Chondrocyte (in vitro differentiated cells): ENCODE measurements at places on chromosomes 12 and 14. TPM values are rescaled to one million over a fixed set of nuclear protein-coding genes. Genes with fewer than 3 reads are reported as not detected.

GRCh38 chr12:52977170-52977569, 28.3 kb downstream of the KRT18 start:
- DNase-seq, result no peak

GRCh38 chr14:104881369-104881979, 16.4 kb downstream of the CEP170B start:
- no peak for DNase-seq

DNA sequence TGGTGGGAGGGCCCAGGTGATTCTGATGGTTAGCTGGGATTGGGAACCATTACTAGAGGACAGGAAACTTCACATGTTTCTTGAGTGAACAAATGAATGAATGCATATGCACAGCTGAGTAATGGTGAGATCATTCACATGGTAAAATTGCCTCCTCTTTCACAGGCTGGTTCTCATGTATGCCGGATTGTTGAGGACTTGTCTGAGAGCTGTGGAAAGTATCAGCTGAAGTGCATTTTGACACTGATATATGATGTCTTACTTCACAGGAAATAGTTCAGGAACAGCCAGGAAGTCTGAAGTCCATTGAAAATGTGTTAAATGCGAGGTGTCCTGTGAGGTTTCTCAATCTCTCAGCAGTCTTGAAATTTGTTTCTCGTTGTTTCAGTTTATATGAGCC, 77.6 kb upstream of the DACT1 start:
- no peak for DNase-seq

DNA sequence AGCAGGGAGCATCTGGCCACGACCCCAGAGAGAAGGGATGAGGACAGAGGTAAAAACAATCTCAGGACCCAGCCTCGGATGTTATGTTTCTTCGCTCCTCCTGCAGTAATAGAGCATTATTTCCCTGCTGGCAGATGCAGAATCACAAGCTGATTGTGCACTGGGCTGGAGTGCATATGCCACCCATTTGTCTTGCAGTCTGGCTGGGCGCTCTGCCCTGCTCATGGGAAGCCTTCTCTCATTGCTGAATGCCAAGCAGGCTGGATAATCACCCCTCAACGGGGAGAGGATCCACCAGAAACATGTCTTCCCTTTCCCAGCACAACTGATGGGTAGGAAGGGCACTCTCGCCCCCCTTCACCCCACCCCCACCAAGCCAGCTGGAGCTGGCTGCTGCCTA, 8.5 kb upstream of the VASH1 start:
- no peak for DNase-seq

DNA sequence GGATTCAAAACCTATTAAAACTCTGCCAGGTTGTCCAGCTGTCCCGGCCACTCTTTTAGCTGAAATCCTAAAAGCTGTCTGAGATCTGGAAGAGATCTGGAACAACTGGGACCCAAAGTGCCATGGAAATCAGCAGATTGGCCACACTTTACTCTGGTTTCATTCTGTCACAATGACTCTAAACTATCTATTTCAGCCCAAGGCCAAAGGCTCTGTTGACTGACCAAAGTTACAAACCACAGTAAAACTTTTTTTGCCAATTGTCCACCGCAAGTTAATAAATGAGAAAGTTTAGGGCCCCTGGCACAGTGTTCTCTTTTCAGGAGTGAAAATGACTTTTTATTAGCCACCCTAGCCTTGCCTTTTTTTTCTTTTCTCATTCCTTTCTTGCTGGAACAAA, 113.4 kb upstream of the CPM start:
- DNase-seq, result no peak

GRCh38 chr14:58709949-58710348, 72.2 kb downstream of the DACT1 start:
- DNase-seq, result no peak

DNA sequence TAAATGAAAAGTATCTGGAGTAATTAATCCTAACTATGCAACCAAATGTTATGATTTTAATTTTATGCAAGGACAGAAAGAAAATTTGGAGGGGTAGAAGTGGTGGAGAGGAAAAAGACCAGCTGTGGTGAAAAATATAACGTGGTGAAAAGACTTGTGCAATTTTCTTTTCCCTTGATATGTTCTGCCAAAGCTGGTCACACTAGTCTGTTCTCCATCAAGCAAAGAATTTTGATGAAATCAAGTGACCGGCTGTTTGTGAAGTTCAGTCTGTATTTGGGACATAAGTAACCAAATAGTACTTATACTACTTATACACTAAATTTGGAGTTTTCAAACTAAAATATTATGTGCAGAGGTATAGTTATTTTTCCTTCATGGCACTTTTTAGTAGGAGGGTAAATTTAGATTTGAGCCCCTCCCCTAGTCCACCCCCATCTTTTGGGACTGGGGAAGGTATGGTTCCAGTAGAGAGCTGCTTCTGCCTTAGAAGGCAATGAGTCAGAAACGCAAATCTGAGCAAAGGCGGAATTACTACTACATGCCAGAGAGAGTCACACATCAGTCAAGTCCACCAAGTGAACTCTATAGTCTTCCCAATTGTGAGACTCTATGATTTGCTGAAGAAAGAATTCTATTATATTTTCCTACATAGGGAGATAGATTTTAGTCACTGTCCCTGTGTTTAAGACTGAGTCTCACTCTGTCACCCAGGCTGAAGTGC, 229.7 kb downstream of the SLC25A21 start:
- DNase-seq, result no peak

Gene POMT2
- total RNA-seq, result 30.1 to 45.1 TPM (median 34.7 TPM) in 3 replicates

Gene LRFN5
- total RNA-seq, result 0.10 TPM in 1 of 3 replicates, not detected in the others

Gene G2E3
- total RNA-seq, result 14.7 to 22.8 TPM (median 16.0 TPM) in 3 replicates

Gene LRCOL1
- total RNA-seq, result not detected in 3 replicates

Gene FAM222A
- total RNA-seq, result 1.0 to 1.5 TPM (median 1.2 TPM) in 3 replicates

Gene FITM1
- total RNA-seq, result 0.27 TPM in 1 of 3 replicates, not detected in the others
